T47D (cell line): ENCODE measurements at places on chromosomes 12 and 14.

- DNase-seq = no peak
These were observed 67.9 kb upstream of the PDZRN4 start for GRCh38 chr12:41120211-41120610.

DNA sequence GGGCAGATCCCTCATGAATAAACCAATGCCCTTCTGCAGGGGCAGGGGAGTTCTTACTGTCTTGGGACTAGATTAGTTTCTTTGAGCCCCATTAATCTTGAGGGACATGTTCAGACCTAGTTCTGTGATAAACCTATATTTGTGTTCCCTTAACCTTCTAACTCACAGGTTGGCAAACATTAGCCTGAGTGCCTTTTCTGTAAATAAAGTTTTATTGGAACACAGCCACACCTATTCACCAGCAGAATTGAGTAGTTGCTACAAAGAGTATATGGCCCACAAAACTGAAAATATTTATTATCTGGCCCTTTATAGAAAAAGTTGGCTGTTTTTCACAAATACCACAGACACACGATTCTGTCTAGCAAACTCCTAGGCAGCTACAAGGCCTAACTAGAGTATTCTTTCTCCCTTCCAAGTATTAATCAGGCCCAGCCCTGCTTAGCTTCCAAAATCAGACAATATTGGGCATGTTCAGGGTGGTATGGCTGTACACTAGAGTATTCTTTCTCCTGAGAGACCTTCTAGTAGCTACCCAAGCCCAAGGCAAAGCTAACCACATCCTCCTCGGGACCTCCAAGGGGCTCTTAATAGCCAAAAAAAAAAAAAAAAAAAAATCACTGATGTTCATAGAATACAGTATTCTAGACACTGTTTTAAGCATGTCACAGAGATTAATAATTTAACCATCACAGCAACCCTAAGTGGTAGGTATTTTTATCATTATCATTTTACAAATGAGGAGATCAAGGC lies 199.3 kb upstream of the PWP1 start:
- DNase-seq = no peak

DNA sequence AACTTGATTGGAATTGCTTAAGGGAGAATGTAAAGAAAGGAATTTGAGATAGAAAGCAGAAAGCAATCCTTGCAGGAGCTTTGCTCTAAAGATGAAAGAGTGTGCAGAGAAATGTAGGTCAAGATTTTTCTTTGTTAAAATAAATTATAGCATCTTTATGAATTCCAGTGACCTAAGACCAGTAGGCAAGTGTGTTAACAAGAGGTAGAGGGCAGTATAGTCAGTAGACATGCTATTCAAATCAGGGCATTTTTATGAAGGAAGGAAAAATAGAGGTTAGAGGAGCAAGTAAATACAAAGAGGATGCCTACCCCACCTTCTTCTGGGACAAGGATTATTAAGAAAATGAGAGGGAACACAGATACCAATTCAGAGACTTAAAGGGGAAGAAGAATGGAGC lies 148.5 kb downstream of the PLCZ1 start:
- DNase-seq = no peak

- no peak for DNase-seq
These were observed 27.4 kb downstream of the MDM2 start for GRCh38 chr12:68835333-68835908.

- no peak for DNase-seq
These were observed 41.2 kb downstream of the SMUG1 start for GRCh38 chr12:54147606-54148005.

DNA sequence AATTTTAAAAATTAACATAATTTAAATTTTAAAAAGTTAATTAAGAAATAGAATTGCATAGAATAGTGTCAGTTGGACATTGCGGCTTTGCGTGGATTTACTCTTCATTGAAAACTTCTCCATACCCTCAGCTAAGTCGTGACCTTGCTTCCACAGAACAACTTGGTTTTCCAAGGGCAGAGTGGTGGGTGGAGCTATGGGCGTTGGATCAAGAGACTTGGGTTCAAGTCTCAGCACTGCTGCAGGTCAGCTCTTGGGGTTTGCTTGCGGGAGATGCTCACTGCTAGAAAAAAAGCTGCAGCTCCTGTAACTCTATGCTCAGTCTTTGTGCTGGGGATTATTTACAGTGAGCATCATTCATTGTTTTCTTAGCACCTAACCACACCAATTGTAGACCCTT lies 133.7 kb downstream of the PRIMA1 start:
- DNase-seq = no peak

DNA sequence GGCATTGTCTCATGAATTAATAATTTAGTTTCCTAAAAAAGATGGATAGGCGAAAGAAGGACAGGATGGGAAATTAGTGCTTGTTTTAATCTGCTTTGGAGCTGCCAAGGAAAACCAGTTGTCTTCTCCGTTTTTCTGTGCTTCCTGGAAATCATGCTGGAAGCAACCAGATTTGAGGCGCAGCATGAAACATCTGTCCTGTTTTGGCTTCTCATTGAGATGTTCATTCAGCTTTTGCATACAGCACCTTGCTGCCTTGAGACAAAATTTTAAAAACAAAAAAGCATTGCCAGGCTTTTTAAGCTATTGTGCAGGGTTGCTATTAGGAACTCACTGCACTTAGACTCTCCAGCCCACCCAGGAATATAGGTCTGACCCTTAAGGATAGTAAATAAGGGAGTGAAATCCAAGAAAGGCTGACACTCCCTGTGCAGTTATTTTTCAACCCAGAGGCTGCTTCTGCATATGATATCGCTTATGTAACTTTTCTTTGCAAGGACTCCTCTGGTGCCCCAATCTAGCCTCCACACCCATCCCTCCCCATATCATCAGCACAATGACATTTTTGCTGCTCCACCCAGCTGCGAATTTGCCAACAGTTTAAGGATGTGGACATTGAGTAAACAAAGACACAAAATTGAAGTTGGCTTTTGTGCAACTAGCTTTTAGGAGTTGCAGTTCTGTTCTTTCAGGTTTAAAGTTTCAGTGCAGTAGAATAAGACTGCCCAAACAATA lies 46.9 kb upstream of the MDM1 start:
- DNase-seq = no peak

DNA sequence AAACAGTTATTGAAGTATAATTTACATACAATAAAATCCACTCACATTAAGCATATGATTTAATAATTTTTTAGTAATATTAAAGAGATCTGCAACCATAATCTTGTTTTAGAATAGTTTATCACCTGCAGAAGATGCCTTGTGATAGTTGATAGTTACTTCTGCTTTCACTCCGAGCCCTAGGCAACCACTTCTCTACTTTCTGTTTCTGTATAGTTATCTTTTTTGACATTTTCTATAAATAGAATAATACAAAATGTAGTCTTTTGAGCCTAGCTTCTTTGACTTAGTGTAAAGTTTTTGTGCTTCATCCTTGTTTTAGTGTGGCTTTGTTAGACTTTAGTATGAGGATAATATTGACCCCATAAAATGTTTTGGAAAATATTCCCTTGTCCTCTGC lies 111.0 kb downstream of the MNAT1 start:
- DNase-seq = no peak

DNA sequence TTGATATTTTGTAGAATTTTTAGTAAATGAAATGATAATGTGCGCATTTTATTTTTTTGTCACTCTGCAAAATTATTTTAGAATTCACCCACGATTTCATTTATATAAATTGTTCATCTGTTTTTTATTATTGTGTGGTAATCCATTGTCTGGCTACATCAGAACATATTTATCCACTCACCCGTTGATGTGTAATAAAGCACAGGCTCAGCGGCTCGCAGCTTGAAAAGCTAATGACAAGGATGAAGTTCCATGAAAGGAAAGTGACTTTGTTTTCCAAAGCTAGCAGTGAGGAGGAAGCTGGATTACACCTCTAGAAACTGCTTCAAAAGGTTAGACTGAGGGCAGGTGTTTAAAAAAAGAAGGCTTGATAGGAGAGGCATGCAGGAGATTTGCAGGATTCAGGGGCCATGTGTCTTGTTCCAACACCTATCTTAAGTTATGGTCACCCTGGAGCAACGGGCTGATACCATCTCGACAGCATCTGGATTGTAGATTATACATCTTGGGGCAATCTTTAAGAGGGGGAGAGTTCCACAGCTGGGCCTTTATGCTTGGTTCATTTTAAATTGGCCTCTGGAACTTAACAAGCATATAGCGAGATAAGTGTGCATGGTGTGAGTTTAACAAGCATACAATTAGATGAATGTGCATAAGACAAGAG lies 194.1 kb downstream of the TMTC3 start:
- no peak for DNase-seq

DNA sequence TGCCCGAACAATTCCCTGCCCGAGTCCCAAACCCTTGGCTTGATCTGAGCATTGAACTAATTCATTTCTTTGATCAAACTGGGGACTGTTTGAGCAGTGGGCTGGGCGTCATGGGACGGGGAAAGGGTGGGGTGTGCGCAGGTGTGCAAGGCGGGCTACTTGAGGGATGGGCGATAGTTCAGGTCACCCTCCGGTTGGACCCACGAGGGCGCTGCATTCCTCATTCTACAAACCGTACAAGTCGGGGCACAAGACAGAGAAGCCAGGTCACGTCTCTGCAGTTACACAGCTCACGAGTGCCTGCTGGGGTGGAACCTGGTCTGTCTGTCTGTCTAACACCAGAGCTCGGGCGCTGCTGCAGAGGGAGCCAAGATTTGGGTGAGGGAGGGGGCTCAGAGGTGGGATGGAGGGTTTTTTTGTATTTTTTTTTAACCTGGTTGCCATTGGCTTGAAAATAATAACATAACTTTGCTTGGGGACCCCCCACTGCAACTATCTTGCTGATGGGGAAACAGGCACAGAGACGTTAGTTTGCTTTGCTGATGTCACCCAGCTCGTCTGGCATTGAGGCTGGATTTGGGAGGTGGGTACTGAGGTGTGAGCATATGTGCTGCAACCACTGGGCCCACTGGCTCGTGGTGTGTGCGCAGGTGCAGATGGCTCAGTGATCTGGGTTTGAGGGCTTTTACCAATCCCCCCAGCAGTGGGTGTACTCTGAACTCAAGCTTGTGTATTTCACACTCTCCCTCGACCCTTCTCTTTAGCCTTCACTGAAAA lies 7.6 kb upstream of the RTL1 start:
- DNase-seq = no peak

DNA sequence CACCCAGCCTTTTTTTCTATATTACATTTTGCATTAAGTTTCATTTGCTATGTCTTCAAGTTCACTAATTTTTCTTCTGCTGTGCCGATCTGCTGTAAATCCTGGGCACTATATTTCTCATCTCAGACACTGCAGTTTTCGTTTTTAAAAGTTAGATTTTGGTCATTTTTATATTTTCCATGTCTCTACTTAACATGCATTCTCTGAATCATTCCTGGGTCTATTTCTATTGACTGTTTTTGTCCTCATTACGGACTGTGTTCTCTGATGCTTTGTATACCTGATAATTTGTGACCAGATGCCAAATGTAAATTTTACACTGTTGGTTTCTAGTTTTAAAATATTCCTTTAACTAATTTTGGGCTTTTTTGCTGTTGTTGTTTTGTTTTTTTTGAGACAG lies 64.5 kb downstream of the R3HDM2 start:
- DNase-seq = no peak

- no peak for DNase-seq
These were observed 312.6 kb downstream of the BCL11B start for GRCh38 chr14:98959410-98959809.

- DNase-seq = no peak
These were observed 90.0 kb upstream of the RIC8B start for GRCh38 chr12:106684497-106684896.
